ENCODE measurements at places on chromosomes 13 and 19.

DNA sequence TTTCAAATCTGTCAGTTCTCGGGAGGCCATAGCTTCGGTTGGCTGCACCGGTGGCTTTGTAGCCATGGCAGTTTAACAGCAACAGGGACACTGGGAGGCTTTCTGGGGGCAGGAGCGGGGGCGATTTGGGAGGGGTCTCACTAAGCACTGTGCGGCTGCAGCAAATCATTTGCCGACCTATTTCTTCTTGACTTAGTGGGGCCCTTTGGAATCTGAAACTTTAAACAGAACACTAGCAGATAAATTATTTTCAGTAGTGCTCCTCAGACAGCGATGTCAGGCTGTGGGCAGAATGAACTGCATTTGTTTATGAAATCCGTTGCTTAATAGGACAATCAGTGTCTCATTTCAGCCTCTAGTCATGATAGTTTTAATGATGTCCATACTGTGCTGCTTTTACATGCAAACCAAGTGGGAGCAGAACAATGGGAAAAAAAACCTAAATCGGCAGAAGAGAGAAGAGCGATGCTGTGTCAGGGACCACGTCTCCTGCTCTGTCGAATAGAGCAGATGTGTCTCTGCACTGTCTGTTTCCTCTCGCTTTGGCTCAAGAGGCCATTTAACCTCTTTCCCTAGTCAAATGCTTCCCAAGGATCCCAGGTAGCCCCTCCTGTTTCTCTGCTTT, 211.9 kb downstream of the OLFM4 start:
- DNase-seq = no peak

GRCh38 chr19:5913739-5914357, at the start of gene CAPS:
Gene CAPS, plus strand, starts transcription at chr19:5914254. Its CDS starts 153 bp downstream, at chr19:5914407.
- DNase-seq = no peak

- peak; percentile 70 for DNase-seq
These were observed at the start of gene CTXN1 for GRCh38 chr19:7926021-7926726. Gene CTXN1, minus strand, starts transcription at chr19:7926135. Its CDS starts 597 bp downstream, at chr19:7925538.

GRCh38 chr19:45848922-45849321, 14.0 kb downstream of the SYMPK start:
- no peak for DNase-seq

All from left lobe of liver (tissue), 2 donors.